ENCODE measurements at places on chromosomes 6 and 20.
A peak's percentile ranks its signal among the peaks of the same experiment; 100 is the strongest.

- DNase-seq, result no peak
Measured at GRCh38 chr6:106763361-106763760, 134.0 kb downstream of the QRSL1 start.

- DNase-seq, result no peak
Measured at GRCh38 chr6:140077827-140078560, 703.5 kb upstream of the CITED2 start.

- no peak for DNase-seq
Measured at GRCh38 chr6:106972500-106972899, 2.0 kb downstream of the CD24 start.

GRCh38 chr20:22462975-22463914, 121.1 kb downstream of the FOXA2 start:
- DNase-seq, result no peak

DNA sequence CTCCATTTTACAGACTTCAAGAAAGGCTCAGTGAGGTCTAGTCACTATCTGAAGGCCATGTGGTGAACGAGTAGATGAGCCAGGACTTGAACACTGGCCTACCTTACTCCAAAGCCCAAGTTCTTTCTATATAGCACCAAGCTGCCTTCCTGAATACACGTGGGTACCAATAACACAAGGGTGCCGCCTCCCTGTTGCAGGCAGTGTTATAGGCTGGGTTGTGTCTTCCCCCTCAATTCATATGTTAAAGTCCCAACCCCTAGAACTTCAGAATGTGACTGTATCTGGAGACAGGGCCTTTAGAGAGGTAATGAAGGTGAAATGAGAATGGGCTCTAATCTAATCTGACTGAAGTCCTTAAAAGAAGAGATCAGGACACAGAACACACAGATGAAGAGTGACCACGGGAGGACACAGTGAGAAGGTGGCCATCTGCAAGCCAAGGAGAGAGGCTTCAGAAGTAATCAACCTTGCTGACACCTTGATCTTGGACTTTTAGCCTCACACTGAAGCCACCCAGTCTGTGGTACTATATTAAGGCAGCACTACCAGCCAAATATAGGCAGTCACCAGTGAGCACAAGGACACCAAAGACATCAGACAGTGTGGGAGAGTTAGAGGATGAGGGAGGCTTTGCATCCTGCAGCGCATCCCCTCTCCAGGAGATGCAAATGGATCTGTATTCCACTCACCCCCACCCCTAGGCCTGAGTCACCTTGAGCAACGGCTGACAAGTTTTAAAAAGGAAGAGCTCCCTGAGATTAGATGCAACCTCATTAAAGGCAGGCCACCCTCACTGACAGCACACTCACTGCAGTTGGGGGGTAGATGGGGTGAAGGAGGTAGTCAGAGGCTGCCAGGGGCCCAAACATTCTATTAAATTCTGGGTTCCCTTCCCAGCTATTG, 40.9 kb upstream of the LYRM2 start:
- DNase-seq, result no peak

DNA sequence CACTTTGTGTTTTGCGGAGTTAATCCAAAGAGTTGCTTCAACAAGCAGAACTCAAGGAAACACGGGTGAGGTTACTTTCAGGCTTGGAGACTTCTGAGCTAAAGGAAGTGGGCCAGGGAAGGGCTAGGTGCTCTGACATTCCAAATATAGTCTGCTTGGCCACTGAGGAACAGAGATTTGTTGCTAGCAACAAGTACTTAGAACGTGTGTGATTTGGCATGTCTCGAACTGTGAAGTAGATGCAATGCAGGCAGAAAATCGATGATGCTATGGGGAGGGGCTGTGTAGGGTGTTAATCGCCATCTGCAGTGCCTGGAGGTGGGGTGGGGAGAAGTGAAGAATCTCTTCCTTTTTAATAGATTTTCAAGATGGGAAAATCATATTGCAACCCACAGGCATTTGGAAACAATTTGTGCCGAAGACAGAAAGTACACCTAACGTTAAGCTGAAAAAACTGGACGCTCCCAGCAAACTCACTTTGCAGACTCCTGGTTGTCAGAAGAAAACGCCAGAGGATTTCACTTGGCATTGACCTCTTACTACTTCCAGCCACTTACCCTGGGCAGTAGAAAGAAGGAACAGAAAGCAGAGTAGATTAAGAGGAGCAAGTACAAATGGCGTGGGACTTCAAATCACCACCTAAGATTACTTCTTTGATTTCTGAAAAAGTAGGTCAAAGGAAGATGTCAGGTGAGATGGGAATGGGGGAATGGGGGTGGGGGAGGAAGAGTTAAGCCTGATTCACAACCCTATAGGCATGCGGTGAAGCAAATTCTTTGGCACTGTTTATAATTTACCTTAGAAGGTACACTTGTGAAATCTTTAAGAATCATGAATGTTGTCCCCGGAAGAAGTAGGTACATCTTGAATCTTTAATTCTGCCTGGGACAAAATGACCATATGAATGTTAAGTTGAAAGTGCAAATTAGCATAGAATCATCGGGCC, 314.1 kb downstream of the CD83 start:
- no peak for DNase-seq

- no peak for DNase-seq
Measured at GRCh38 chr6:158066136-158066781, 84.6 kb downstream of the SYNJ2 start.

- no peak for DNase-seq
Measured at GRCh38 chr20:5863040-5863833, 87.1 kb downstream of the TRMT6 start.

DNA sequence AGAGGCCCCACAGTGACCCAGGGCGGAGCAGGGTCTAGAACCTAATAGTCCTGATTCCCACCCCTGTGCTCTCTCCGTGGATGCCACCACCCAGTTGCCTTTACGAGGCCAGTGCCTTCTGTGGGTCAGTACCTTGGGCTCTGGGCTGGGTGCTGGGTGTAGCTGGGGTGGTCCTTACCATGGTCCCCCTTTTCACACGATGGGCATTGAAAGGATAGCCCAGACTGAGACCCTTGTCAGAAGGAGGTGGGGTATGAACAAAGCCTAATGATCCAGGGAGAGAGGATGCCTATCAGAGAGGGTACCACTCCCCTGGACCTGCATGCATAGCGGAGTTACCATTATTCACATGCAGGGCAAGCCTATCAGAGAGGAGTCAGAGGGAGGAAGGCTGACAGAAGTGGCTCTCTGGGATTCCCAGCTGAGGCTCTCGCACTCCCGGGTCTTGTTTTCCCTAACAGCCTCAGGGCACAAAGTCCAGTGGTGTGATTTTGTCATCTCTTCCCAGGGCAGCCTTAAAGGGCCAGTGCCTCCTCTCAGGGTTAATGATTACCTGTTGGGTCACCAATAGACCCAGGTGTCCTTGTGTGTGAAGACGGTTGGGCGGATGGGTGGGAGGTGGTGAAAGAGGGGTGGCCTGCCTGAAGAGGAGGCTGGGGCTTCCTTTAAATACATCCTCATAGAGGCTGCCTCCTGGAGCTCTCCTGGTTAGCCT, 36.2 kb downstream of the VEGFA start:
- DNase-seq, result no peak

DNA sequence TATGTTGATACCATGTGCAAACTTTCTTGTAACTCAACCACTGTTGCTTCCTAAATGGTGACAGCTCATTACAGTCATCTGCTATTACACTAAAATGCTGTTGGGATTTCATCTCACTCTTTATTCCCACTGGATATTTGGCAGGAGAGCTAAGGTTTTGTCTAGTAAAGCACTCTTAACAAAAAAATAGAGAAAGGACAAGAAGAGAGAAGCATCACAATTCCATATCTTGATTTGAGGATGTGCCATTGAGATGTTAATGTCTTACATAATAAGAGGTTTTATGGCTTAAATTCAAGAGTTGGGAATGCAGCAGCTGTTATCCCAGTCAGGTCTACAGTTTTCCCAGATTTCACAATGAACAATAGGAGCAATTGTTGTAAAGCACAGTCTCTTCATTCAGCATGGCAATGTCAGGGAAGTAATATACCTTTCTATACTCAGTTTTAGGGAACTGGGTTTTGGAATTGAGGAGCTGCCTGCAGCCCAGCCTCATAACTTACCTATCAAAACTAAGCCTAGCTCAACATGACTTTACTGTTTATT, 134.9 kb downstream of the ISM1 start:
- DNase-seq, result no peak

GRCh38 chr20:63360850-63361518, at the start of gene CHRNA4:
Gene CHRNA4, minus strand, starts transcription at chr20:63361349. Its CDS starts 184 bp downstream, at chr20:63361165.
- DNase-seq, result no peak

DNA sequence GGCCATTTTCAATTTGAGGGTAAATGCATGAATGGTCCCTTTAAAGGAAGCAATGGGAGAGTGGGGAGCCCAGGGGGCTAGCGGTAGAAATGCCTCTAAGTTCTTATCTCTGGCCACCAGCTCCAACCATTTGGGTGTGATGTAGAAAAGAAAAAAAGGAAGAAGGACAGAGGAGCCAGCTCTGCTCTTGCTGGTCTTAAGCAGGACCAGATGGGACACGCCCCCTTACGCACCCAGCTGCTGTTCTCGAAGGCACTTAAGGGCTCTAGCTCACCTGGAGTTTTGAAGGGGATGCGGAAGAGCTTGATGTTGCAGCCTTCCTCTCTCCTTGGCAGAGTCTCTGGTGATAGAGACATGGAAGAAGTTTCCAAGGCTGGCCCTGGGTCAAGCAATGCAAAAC, 59.5 kb upstream of the RNF144B start:
- DNase-seq, result no peak

GRCh38 chr6:100509101-100509500, 44.4 kb upstream of the SIM1 start:
- no peak for DNase-seq

DNA sequence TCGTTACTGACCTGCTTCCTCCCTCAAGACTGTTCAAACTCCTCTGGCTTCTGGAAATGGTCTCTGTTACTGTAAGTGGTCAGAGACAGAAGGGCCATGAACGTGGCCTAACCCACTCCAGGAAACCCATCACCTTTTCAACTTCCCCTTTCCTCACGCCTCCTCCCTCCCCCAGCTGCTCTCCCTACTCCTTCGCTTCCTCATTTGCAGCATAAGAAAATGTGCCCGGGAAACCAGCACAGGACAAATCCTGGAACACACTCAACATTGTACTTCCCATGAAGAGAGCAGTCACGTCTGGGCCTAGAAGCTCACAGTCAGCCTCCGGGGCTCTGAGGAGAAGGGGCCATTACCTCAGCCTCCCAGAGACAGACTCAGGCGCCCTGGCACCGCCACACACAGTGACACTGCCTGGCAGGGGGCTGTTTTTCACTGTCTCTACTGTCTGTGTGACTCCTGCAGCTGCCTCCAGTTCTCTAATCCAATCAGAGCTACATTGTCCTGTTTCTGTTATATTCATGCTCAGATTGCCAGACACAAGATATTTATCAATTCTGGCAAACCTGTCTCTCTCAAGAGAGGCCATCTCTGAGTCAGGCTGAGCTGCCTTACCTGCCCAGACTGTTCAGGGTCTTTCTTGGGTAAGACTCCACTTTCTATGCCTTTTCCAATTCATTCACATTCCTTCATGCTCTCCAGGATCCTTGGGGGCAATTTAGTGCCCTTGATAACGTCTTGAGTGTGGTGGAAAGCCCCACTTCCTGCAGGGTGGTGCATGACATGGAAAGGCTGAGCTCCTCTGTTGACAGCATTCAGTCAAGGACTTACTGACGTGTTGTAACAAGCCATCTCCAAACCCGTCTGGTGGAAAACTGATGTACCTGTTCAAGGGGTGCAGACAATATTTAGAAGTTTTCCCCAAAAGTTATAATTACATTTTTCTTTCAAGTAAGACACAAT, 242.2 kb downstream of the HIVEP2 start:
- no peak for DNase-seq

GRCh38 chr20:43408848-43409576, 48.7 kb upstream of the SRSF6 start:
- peak; percentile 23 for DNase-seq

- DNase-seq, result peak; percentile 70
Measured at GRCh38 chr6:71349976-71350615, 61.5 kb downstream of the OGFRL1 start.

- DNase-seq, result no peak
Measured at GRCh38 chr6:36656441-36656840, 22.1 kb upstream of the CDKN1A start.

DNA sequence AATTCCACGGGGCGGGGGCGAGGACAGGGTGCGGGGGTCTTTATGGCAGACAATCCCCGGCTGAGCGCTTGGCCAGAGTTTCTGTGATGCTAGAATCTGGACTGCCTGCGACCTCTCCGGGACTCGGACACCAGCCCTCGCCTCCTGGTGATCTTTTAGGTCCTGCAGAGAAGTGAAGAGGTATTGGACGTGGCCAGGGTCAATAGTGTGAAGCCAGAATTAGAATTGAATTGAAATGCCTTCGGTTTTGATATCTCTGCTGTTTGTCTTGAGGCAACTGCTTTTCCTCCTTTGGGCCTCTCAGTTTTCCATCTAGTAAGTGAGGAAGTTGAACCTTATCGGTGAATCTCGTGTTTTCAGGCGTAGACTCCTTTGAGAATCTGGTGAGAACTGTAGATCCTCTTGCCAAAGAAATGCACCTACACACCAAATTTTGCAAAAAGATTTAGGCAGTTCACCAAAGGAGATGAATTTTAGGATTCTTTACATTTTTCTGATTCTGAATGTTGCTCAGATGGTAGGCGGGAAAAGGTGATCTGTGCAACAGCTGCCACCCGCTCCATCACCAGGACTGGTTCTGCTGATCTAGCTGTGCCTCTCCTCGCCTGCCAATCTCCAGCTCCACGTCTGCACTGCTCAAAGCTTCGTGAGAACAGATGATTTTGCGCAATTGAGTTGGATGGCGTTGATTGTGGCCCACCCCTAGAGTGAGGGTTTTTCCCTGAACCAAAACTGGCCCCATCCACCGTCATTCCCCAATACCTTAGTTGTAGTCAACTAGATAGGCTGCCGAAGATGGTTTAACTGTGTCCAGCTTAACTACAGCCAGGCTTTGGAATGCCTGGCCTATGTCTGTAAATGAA, 837 bp upstream of the OSER1 start:
- no peak for DNase-seq

GRCh38 chr6:164947164-164947563, 362.2 kb downstream of the C6orf118 start:
- DNase-seq, result no peak

DNA sequence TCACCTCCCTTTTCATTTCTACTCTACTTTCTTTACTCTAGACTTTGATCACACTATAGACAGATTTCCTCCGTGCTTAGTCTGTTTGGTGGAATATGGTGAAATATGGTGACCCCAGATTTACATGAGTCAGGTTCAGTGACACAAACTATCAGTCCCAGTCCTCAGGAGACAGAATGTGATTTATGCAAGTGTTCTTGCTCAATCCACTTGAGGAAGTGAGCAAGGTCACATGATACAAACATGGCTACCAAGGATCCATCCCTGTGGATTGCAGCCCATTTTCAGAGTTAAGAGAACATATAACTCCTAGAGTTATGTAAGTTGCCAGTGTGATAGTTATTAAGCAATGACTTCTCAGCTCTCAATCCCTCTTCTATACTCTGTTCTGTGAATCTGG, 23.7 kb upstream of the TSHZ2 start:
- no peak for DNase-seq

- no peak for DNase-seq
Measured at GRCh38 chr20:49964964-49965780, 17.6 kb upstream of the SNAI1 start.

DNA sequence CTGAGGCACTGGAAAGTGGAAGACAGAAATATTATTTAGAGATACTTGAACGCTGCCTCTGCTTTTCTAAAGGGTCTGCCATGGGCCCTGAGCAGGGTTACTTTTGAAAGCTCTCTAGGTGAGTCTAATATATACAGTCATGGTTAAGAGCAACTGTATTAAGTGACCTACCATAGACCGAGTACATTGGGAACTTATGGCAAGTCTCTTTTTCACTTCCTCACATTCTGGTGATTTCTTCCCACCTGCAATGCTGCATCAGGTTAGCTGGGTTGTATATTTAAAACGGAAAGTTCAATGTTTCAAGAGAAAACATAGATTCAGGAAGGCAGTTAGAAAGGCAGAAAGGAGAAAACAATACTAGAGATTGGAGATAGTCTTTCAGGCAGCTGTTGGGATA, 154.7 kb downstream of the PHF3 start:
- DNase-seq, result no peak

Measured in GM04504 (cell line).